ENCODE measurements at places on chromosomes 3 and 15.

GRCh38 chr3:25433868-25434267, 5.8 kb downstream of the RARB start:
- no peak for DNase-seq

GRCh38 chr3:54891540-54891897, 36.3 kb downstream of the LRTM1 start:
- no peak for DNase-seq

DNA sequence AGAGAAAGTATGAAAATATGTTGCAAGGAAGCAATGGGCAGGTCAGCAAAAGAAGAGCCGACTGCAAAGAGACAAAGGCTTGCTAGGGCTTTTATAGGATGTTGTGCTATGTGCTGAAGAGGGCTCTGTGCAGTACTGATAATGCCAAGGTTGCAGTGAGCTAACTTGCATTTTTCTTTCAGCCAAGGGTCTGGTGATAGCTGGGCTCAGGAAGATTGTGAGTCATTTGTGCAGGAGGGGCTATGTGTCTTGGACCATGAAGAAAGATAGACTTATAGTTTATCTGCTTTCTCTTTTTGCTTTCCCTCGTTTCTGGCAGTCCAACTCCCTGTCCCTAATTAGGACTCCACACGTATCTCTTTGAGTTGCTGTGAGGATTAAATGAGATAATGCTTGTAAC, 64.5 kb upstream of the LRIG1 start:
- no peak for DNase-seq

GRCh38 chr3:146491303-146491702, 21.9 kb upstream of the PLSCR2 start:
- no peak for DNase-seq

- no peak for DNase-seq
Observed at GRCh38 chr15:46956881-46957280, 760.4 kb upstream of the SEMA6D start.

DNA sequence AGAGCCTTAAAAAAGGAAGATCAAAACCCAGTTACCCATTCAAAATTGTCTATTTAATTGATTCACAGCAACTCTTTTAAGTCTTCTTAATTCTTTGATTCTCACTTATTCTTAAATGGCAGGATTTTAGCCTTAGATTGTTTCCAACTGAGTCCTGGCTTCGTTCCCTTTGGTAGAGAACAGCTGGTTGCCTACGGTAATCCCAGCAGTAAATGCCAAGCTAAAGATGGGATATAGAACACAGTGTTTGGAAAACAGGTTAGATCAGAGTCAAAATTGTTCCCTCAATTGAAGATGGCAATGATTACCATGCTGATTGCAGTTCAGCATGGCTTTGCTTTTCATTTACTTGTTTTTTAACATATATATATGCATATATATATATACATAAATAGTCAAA, 300.9 kb downstream of the PYDC2 start:
- no peak for DNase-seq

GRCh38 chr3:21898316-21898715, 147.3 kb upstream of the ZNF385D start:
- no peak for DNase-seq

DNA sequence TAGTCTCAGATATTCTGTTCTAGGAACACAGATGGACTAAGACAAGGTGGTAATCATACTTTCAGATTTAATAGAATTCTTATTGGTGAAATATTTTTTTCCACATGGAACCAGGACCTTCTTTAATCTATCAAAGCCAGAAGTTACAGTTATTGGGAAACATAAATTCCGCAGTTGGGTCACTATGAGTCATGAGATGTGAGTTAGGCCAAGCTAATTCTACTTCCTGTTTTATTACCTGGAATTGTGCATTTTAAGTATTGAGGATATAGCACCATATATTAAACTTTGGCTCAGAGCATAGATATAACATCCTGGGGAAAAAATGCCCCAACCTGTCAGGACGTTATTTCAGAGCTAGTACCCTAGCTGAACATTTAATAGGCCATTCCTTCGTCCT, 96.4 kb upstream of the P3H2 start:
- no peak for DNase-seq

DNA sequence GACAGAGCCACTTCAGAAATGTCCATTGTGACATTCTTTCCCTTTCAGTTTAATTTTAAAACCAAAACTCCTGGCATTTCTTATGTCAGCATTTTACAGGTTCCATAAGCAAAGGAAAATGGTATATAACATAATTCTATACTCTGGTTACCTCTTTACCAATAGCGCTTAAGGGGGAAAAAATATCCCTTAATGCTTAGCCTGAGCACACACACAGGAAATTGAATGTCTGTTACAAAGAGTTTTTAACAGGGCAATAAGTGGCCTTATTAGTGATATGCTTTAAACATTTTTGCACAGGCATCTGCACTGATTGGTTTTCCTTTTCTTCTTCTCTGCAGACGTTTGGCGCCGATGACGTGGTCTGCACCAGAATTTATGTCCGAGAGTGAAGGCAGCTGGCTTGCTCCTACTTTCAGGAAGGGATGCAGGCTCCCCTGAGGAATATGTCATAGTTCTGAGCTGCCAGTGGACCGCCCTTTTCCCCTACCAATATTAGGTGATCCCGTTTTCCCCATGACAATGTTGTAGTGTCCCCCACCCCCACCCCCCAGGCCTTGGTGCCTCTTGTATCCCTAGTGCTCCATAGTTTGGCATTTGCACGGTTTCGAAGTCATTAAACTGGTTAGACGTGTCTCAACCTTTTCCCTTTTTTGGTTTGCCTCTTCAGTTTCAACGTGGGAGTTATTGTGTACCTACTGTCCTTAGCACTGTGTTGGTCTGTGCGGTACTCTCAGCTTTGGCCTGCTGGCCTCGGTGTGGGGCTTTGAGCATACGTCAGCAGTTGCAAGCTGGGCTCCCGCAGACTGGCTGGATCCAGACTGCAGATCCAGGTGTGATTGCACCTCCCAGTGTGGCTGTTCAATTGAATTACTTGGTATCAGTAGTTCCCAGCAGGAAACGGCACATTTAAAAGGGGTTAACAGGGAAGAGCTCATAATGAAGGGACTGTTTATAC, 7.7 kb downstream of the CRABP1 start:
- peak; percentile 46 for DNase-seq

- no peak for DNase-seq
Observed at GRCh38 chr3:50264383-50264963, 4.5 kb upstream of the SEMA3B start.

GRCh38 chr3:22156868-22157267, 405.9 kb upstream of the ZNF385D start:
- no peak for DNase-seq

DNA sequence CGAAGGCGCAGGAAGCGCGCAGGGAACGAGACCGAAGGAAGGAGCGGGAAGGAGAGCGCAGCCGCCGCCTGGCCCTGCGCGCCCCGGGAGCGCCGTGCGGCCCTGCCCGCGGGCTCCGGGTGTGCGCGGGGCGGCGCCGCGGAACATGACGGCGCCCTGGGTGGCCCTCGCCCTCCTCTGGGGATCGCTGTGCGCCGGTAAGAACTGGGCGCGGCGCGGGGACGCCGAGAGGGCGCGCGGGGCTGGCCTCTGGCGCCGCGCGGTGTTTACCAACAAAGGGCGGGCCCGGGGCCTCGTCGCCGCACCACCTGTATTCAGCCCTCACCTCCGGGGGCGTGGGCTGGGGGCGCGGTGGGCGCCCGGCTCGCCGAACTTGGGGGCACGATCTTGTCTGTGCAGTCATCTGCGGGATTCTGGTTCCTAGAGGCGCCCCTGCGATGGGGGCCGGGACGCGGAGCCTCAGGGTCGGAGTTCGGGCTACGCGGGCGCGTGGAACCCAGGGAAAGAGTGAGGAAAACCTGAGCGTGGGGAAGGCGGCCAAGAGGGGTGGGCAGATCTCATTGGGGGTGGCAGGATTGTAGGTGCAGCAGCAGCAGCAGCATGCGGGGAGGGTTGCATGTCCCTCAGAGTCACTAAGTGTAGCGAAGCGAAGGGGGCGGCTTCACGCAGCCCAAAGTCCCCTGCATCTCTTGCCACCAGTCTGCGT, 641 bp downstream of the ACVR2B start:
- no peak for DNase-seq

DNA sequence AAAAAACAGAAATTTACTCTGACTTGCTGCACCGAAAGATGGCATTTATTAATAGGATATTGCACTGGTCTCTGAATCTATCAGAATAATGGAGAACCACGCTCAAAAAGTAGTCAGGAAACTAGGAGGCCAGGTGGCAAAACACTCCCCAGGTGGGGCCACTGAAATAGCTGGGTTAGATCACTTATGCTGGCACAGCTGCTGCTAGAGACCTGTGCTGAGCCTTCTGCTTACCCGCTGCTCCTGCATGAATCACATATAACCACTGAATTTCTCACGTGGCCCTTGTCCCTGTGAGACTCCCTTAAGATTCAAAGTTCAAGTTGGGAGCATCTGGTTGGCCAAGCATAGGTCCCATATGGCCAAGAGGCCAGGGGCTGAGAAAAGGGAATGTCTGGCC, 66.0 kb upstream of the OXTR start:
- no peak for DNase-seq

DNA sequence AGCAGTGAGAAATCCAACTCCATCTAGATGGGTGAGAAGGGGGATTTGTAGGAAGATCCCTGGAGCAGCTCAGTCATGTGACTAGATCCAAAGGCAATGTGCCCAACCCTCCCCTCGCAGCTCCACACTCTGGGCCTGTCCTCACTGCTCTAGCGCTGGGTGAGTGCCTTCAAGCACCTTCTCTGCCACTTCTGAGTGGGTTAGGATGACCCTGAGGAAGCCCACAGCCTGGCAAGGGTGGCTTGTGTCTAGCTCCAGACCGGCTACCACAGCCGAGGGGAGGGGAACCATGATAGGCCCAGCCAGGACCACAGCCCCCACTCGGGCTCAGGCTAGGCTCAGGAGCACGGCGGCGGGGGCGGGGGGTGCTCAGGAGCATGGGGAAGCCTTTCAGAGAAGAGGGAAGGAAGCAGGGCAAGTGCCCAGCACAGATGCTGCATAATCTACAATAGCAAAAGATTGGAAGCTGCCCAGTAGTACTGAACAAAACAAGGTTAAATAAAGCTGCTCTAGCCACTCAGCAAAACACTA, 1.7 kb downstream of the SPATA12 start:
- DNase-seq = no peak

- DNase-seq = no peak
Observed at GRCh38 chr3:61804782-61805181, 243.4 kb downstream of the PTPRG start.

DNA sequence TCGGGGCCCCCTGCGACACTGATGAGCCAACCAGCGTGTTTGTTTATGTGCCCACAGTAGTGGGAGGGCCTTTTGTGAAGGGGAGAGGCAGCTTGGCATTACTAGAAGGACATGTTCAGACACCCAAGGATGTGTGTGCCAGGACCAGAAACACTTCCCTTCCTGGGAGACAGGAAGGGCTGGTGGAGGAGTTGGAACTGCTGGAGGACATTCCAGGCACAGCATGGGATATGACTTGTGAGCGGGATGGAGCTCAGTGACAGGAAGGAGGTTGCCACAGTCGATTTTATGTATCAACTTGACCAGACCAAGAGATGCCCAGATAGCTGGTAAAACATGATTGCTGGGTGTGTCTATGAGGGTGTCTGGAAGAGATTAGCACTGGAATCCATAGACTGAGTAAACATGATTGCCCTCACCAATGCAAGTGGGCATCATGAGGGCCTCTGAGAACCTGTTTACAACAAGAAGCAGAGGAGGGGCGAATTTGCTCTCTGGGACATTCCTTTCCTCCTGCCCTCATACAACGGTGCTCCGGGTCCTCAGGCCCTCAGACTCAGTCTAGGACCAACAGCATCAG, 106.4 kb upstream of the TLE3 start:
- no peak for DNase-seq

- DNase-seq = no peak
Observed at GRCh38 chr3:3918763-3919162, 119.5 kb downstream of the LRRN1 start.

DNA sequence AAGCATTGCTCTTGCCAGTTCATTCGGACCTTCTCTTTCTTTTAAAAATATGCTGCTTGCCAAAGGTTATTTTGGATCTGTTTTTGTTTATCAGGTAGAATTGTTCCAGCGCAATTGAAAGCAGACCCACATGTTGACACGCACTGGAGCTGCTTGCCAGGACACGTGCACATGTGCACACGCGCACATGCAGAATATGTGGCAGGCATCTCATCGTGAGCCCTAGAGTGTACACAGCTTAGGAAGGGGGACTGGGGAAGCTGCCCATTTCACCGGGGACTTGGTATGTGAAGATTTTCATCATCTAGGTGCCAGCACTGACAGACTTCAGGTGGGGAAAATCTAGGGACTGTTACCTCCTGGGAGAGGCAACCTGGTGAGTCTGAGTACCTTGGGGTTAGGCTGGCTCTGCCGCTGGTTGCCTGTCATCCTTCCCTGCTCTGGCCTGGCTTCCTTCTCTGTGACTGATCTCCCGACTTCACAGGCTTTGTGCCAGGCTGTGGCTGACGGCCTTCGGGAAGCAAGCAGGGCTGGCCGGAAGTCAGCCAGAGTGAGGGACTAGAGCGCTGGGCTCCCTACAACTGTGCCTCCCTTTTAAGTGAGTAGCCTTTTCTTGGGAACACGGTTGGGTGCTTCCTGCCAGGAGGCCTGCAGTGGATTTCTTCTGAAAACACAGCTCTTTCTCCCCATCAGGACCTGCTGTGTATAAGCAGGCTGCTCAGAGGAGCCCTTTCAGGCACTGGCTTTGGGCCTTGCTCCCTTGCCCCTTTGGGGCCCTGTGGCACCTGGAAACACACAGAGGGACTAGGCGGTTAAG, 129.3 kb downstream of the EEFSEC start:
- DNase-seq = no peak

- no peak for DNase-seq
Observed at GRCh38 chr3:96994988-96995387, 180.6 kb downstream of the EPHA6 start.

- DNase-seq = no peak
Observed at GRCh38 chr3:99895703-99896441, 78.2 kb downstream of the CMSS1 start.

DNA sequence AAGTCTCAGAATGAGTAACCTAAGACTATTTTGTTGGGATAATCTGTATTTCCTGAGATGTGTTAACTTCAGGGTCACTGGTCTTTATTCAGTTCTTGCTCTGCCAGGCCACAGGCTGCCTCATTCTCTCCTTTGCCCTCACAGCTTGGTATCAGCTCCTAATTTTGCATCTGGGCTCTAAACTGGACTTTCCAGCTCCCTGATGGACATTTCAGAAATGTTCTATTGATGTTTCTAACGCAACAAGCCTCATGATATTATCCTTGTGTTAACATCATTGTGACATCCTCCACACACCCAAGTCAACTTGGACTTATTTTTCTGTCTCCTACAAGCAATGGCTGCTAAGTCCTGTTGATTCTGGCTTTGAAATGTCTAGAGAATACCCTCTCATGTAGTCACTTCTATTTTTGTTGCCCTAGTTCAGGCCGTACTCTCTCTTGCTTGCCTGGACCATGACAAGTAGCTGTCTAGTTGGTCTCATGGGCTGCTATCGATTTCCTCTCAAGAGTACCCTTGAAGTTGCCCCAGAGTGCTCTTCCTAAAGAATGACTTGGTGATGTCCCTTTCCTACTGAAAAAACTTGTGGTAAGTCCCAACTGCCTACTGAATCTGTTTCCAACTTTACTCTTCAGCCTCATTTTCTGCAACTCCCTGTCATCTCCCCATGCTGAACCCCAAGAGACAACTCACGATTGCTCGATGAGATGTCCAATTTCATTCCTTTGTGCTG, 52.7 kb downstream of the CHST2 start:
- no peak for DNase-seq
